Urinary bladder (tissue), 4 donors: ENCODE measurements at places on chromosomes 11 and 22.

GRCh38 chr22:20904008-20904979 lies 12.9 kb upstream of the CRKL start:
- DNase-seq = no peak

GRCh38 chr11:69981119-69981784 lies 96.9 kb upstream of the ANO1 start:
- no peak for DNase-seq

DNA sequence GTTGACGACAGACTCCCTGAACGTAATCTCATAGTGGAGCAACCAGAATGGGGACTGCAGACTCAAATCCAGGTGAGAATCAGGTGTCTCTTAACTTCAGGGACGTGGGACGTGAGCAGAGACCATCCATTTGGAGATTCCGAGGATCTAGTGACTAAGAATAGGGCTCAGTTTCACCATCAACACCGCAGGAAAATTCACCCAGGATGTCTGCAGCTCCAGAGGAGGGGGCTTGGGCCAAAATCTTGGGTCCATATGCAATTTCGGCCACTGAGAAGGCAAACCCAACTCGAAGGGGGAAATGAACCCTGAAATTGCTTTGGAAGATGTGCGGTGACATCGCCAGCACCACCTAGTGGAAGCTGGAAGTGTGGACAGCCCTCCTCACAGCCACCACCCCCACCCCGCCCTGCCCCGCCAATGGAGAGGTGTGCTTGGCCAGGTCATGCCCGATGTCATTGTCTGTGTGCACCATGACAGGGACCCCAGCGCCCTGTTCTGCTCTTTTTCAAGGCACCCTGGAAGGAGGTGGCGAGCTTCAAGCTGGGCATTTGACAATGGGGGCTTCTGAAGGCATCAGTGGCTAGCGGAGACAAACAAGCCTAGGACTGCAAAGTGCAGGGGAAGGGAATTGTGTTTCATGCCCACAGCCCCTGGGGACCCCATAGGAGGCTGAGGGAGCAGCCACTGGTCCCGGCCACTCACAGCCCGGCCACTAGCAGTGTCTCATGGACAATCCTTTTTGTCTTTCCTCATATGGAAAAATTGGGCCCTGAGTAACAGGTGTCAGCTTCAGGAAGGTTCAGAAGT lies 24.8 kb downstream of the APOL1 start:
- DNase-seq = no peak

- DNase-seq = no peak
These were observed 127.0 kb downstream of the COMMD9 start for GRCh38 chr11:36162006-36162882.
